ENCODE measurements at places on chromosomes 5 and 9.

GRCh38 chr9:76552751-76553455, 93.9 kb downstream of the GCNT1 start:
- no peak for DNase-seq

DNA sequence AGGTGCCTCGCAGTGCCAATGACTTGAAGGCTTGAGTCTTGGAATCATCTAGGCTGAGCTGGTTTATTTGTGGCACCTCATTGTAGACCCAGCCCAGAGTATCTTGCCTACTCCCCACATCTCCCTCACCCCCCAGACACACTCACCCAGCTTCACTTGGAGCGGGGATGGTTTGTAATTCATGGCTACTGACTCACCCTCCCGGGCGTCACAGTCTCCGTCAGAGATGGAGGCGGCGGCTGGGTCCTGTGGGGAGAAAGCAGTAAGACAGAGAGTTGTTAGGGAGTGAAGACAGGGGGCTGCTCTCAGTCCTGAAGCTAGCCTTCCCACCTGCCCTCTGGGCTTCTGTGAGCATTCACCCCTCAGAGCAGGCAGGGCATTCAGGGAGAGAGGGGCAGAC, 29.0 kb upstream of the MYORG start:
- no peak for DNase-seq

DNA sequence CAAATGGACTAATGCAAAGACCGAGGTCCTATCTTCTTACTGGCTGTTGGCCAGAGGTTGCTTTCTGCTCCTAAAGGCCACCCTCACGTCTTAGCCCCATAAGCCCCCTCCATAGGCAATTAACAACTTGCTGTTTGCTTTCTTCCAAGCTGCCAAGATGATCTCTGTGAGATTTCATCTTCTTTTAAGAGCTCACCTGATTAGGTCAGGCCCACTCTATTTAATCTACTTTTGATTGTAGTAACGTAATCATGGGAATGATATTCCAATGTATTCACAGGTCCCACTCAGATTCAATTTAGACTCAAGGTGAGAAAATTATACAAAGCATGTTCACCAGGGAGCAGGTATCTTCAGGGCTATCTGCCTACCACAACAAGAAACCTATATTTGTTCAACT, 84.4 kb upstream of the RAD23B start:
- DNase-seq: no peak

GRCh38 chr9:113220467-113221002, 542 bp downstream of the FKBP15 start:
- no peak for DNase-seq

DNA sequence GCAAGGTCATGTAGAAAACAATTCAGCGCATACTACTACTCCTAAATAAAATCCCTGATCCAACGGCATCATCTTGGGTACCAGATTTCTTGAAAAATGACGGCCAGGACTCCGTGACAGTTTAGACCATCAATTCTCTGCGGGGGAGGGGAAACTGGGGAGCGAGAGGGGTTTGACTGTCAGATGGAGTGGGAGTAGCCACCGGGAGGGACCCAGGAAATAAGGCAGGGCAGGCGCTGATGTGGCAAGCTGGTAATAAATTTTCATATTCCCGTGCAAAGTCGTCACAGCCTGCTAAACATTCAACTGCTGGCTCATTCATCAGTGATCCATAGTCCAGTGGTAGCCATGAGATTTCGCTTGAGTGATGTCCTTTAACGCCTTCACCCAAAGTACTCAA, 457 bp upstream of the CDH18 start:
- DNase-seq: no peak

Data from H1 (cell line).